A549 treated with Hydrocortisone at 1 μM for 4 hours (cell line): ENCODE measurements at places on chromosomes 7 and 10. TPM values are rescaled to one million over a fixed set of nuclear protein-coding genes. Genes with fewer than 3 reads are reported as not detected.

Gene FAM180A
- 0.06 to 0.13 TPM in 2 of 5 replicates, not detected in the others for total RNA-seq

Gene PTPN20
- total RNA-seq, result 2.9 to 5.1 TPM (median 4.1 TPM) in 5 replicates

Gene DNAJB6
- 85.6 to 164 TPM (median 96.0 TPM) in 5 replicates for total RNA-seq

Gene HDAC9
- total RNA-seq, result 0.09 to 0.25 TPM (median 0.14 TPM) in 5 replicates

Gene TRIM8
- 45.3 to 51.3 TPM (median 46.2 TPM) in 5 replicates for total RNA-seq

Gene OR2A12
- not detected in 5 replicates for total RNA-seq

Gene CDK14
- 0.07 to 0.42 TPM (median 0.21 TPM) in 5 replicates for total RNA-seq

Gene PAOX
- total RNA-seq, result 1.7 to 2.5 TPM (median 2.1 TPM) in 5 replicates

Gene WNT8B
- total RNA-seq, result not detected in 5 replicates

Gene AKR1B15
- total RNA-seq, result 18.2 to 39.9 TPM (median 33.7 TPM) in 5 replicates

Gene CPA2
- total RNA-seq, result 0.08 to 0.30 TPM (median 0.16 TPM) in 3 of 5 replicates, not detected in the others

Gene SORBS1
- 0.38 to 0.58 TPM (median 0.48 TPM) in 5 replicates for total RNA-seq

Gene TMEM176A
- not detected in 5 replicates for total RNA-seq

Gene ADAP1
- total RNA-seq, result 3.0 to 4.5 TPM (median 4.0 TPM) in 5 replicates

Gene PHYHIPL
- total RNA-seq, result 0.16 to 0.52 TPM (median 0.39 TPM) in 5 replicates

Gene CALHM2
- total RNA-seq, result 4.2 to 5.2 TPM (median 5.1 TPM) in 5 replicates

Gene OR9A2
- total RNA-seq, result not detected in 5 replicates

Gene UNCX
- total RNA-seq, result 0.05 to 0.08 TPM (median 0.07 TPM) in 3 of 5 replicates, not detected in the others

Gene TUBB8
- 0.06 to 0.22 TPM (median 0.15 TPM) in 3 of 5 replicates, not detected in the others for total RNA-seq

Gene SLC13A4
- not detected in 5 replicates for total RNA-seq

Gene MTERF1
- 11.4 to 14.6 TPM (median 11.5 TPM) in 5 replicates for total RNA-seq

Gene ASB10
- total RNA-seq, result not detected in 5 replicates

Gene BLNK
- not detected in 5 replicates for total RNA-seq

Gene CAMK2B
- total RNA-seq, result 0.12 to 0.32 TPM (median 0.28 TPM) in 5 replicates

Gene ZNF37A
- total RNA-seq, result 4.0 to 7.0 TPM (median 5.0 TPM) in 5 replicates

Gene CHST3
- 43.0 to 57.6 TPM (median 51.6 TPM) in 5 replicates for total RNA-seq

Gene CYP3A7
- total RNA-seq, result not detected in 5 replicates

Gene CDK1
- total RNA-seq, result 82.4 to 105 TPM (median 90.7 TPM) in 5 replicates

Gene FRAT1
- total RNA-seq, result 1.1 to 2.4 TPM (median 2.0 TPM) in 5 replicates
